ENCODE measurements at places on chromosomes 13 and 19.

GRCh38 chr13:109657395-109657794 lies 129.0 kb downstream of the IRS2 start:
- peak; percentile 18 for DNase-seq

DNA sequence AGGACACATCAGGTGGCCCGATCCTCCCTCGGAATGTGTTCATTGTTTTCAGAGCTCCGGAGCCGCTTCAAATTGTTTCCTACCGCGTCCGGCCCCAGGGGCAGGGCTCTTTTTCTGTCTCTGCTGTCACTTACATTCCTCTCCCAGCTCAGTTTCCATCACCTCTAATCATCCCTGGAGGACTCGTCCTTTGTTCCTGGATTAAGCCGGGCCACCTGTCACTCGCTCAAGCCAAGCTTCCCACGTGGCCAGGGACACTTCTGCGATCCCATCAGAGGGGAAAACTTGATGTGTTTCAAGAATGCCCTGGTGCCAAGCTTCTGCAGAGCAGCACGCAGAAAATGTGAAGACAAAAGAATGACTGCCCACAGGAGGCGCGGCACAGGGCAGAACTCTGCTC lies 13.5 kb downstream of the IL17D start:
- no peak for DNase-seq

- DNase-seq, result no peak
These were observed 614.4 kb upstream of the PCDH9 start for GRCh38 chr13:67844574-67844973.

- no peak for DNase-seq
These were observed 41.5 kb downstream of the EFNA2 start for GRCh38 chr19:1327125-1327524.

DNA sequence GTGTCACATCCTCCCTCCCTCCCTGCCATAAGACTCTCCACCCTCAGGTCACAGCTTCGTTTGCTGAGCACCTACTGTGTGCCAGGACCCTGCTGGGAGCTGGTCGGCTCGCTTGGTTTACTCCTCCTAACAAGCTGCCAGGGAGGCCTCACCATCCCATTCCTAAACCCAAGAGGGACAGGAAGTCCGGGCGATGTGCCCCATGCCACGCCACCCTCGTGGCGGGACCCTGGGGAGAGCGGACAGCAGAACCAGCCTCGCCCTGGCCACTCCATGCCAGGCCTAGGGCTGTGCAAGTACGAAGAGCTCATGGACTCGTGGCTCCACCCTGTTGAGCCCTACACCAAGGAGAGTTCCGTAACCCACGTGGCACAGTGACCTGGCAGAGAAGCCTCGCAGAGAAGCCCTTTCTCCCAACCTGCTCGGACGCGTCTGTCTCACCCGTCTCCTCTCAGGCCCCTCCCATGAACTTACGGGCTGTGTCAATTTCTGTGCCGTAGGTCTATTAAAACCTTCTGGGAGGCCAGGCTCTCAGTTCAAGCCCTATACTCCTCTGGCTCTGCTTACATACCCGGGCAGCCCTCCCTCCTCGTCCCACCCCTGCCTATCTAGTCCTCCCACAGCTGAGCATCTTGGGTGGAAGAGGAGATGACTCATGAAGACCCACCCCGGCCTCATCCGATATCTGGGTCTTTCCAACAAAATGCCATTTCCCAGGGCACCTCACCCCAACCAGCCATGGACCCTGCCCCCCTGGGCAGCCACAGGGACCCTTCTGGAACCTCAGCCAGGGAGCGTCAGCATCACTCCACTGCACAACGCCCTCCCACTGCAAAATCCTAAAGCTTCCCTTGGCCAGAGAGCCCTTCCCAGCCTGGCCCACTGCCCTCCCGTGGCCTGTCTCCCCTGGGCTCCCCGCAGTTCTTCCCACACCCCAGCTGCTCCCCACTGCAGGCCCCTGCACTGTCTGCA lies 2.6 kb downstream of the UBXN6 start:
- DNase-seq, result peak; percentile 67

GRCh38 chr13:75850916-75851315 lies 214.8 kb downstream of the LMO7 start:
- DNase-seq, result no peak

DNA sequence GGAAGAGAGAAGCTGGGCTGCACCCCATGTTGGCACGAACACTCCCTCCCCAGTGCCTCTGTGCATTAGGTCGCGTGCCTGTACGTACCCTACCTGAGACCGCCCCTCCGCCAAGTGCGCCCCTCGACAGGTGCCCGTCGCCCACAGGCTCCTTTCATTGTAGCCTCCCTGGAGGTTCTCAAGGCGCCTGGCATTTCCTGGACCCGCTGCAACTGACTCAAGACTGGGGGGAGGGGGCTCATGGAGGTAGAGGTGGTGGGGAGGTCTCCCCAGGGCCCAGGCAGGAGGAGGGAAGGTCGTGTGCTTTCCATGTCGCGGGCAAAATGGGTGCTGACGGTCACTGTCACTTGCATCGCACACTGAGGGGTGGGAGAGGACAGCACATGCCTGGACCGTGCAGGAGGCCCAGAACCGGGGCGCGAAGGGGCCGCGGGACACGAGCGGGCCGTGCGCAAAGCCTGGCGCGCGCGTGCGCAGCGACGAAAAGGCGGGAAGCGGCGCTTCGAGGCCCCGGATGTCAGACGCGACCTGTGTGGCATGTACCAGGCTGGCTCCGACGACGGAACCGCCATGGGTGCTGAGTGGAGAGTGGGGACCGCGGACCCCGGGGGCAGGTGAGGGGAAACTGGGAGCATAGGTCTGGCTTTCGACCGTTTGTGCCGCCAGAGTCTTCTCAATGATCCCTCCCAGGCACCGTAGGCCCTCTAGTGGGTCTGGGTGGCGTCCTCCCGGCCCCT lies 16.5 kb downstream of the NFIX start:
- DNase-seq, result no peak

DNA sequence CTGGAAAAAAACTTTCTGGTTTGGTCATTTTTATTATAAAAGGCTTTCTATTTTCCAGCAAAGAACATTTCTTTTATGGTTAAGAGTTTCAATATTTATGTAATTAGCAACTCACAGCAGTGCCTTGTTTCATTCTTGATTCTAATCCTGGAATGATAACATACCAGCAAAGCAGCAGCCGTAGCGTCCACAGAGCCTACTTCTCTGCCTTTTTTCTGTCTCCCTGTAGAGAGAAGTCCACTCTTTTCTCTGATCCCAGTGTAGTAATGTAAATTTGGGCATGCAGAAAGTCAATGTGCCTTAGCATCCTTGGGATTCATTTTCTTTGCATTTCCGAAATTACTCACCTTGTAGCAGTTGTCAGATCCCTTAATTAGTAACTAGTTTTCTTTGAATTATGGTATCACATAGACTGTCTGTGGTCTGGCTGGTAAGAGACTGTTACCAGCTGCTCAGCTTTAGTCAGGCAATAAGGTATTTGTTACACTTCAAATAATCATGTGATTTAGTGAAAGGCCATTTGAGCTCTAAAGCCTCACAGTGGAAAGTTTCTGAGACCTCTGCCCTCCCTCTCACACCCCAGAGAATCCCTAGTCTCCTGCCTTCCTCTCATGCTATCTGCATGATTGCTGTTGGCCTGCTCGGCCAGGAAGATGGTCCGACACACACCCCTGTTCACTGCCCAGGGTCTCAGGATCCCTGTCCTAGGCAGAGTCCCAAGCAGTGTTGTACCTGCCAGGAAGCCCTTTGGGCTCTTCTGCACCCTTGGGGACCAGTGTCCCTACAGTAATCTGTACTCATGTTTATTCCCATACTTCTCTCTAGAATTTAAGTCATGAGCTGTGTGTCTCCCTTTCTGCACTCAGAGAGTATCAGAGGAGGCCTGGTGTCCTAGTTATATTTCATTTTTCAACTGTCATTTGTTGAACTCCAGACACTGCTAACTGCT lies 86.3 kb downstream of the LRCH1 start:
- no peak for DNase-seq

DNA sequence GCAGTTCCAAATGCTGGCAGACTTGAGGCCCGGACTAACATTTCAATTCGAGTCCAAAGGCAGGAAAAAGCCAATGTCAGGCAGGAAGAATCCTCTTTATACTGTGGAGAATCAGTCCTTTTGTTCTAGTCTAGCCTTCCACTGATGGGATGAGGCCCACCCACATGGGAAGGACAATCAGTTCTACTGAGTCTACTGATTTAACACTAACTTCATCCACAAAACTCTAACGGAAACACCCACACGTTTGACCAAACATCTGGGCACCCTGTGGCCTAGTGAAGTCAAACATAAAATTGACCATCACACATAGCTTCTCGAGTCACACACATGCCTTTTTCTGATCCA lies 100.3 kb downstream of the UBL3 start:
- no peak for DNase-seq

- peak; percentile 49 for DNase-seq
These were observed 98.8 kb downstream of the EPSTI1 start for GRCh38 chr13:42893214-42893671.

GRCh38 chr13:25990801-25991200 lies 61.0 kb downstream of the SHISA2 start:
- DNase-seq, result no peak

GRCh38 chr13:24307211-24308067 lies 1.9 kb upstream of the C1QTNF9 start:
- peak; percentile 73 for DNase-seq

DNA sequence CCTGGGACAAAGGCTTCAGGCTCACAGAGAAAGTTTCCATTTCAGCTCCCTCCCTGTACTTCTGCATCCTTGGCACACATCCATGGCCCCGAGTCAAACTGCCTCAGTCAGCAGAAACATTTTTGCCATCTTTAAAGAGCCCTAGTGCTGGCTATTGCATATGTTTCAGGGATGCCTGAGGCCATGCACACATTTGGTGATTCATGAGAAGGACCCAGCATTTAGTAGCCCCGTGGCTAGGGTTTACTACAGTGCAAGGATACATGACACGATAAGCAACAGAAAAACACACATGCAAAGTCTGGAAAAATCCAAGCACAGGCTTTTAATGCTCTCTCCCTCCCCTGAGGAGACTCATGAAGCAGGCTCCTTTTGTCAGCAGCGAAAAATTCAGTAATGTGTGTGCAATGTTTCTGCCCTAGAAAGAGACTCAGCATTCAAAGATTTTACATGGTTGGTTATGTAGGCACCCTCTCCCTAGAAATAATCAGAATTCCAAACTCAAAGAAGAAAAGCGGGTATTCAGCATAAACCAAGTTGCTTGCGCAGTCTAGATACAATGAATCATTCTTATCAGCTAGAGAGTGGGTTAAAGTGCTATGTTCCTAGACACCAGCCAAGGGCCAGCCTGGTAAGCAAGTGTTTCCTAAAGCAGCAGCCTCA lies 17.6 kb downstream of the ACOD1 start:
- peak; percentile 82 for DNase-seq

GRCh38 chr19:3321696-3322095 lies 44.7 kb upstream of the NFIC start:
- DNase-seq, result no peak

DNA sequence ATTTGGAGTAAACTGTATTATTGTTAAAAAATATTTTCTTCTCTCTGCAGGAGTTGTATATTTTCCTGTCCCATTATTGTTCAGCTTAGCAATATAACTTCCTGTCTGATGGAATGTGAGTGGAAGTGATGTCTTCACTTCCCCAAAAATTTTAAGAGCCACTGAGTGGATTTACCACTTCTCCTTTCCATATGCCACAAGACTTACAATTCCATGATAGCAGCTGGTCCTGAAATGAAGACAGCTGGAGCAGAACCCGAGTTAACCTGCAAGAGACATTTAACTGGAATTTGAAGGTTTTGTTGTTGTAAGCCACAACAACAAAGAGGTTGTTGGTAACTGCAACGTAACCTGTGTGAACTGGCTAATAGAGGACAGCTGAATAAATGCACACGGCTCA lies 23.4 kb upstream of the TBC1D4 start:
- peak; percentile 17 for DNase-seq

DNA sequence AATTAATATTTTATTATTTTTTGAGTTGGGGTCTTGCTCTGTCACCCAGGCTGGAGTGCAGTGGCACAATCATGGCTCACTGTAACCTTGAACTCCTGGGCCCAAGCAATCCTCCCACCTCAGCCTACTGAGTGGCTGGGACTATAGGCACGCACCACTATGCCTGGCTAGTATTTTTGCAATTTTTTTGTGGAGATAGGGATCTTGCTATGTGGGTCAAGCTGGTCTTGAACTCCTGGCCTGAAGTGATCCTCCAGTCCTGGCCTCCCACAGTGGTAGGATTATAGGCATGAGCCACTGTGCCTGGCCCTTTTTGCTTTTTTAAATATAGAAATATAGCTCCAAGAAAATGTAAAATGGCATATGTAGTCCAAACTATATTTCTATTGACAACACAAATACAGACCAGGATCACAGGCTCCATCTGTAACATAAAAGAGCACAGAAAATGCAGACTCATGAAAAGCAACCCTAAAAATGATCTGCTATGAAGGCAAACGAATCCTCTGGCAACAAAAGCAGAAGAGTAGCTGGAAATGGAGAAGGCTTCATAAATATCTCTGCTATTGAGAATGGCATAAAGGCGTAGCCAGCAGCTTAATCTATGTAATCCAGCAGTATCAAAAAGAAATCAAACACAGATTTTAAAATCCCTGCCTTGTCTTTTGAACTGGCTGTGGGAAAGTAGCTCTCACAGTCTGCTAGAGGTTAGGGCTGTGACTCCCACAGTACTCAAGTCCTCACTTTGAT lies 200.6 kb downstream of the LHFPL6 start:
- no peak for DNase-seq

DNA sequence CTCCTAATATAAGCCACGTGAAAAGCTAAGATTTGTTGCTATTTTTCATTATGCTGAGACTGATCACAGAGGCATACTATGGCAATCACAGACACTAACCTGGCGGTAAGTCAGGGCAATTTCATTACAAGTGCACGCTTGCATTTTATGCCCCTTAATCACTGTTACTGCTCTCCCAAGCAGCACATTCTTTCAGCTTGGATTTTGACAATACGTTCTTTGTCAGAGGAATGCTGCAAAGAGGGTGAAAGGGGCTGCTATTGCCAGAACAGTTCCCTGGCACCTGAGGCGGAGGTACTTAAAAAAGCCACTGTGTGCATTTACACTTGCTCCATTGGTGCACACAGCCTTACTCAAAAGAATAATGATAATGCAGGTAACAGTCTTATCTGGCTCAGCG lies 346.6 kb downstream of the RFC3 start:
- no peak for DNase-seq

DNA sequence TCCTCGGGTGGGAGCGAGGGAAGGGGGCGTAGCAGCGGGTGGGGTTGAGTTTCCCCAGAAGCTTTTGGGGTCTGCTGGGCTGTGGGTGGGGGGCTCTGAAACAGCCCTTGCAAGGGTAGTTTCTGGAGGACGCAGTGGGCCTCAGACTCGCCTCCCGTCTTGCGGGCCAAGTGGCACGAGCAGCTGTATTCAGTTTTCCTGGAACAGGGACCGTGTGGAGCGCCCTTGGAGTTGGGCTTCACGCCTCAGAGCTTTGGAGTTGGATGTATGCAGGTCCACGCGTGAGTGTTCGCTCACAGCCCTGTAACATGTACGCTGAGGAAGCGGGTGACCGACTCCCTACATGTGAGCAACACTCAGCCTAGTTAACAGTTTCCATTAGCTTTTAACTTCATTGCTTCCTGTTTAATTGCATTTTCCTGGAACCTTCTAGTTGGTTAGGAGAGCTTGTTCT lies 603 bp downstream of the TM9SF2 start:
- DNase-seq, result peak; percentile 30

- DNase-seq, result no peak
These were observed 103.1 kb downstream of the RAP2A start for GRCh38 chr13:97537110-97537509.

- DNase-seq, result no peak
These were observed 1.7 kb downstream of the CATSPERG start for GRCh38 chr19:38337360-38337653.

GRCh38 chr13:80239571-80240255 lies 101.2 kb downstream of the SPRY2 start:
- DNase-seq, result no peak

Measured in stomach (tissue), 19 donors.